RPMI7951 (cell line): ENCODE measurements at places on chromosomes 3 and 15. TPM values are rescaled to one million over a fixed set of nuclear protein-coding genes. Genes with fewer than 3 reads are reported as not detected.

DNA sequence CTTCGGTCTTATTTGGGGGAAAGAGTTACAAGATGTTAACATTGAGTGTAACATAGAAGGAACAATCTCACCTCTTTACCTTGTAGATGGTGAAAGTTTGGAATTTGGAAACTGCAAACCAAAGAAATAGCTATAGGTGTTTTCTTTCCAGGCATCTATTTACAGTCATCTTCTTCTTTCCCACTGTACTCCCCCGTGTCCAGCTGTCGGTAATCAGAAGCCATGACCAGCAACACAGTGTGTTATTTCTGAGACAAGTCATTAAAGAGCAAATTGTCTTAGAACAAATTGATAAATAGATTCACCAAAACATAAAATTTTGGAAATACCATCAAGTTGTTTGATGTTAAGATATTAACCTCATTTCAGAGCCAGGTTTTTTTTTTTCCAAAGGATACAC is 590.5 kb upstream of the NAALADL2 start:
- DNase-seq, result no peak

BCHE gene
- 5.8 and 9.5 TPM in 2 replicates for total RNA-seq

GRCh38 chr3:14448756-14449727 is 46.6 kb downstream of the SLC6A6 start:
- DNase-seq, result no peak

MAGEF1 gene
- 26.6 and 33.9 TPM in 2 replicates for total RNA-seq

DNA sequence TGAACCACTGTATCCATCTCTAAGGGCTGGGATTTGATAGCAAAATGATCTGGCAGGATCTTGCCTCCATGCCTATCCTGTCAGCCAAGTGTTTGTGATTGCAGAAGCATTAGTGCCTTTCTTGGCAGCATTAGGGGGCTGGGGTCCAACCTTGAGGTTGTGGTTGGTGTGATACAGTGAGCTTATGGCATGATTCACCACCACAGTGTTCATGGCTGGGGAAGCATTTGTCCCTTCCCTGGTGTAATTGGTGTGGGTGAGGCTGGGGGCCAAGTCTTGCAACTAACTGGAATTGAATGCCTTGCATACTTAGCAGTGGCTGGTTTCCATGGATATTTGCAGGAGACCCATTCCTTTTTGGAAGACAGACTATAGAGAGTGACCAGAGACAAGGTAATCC is 271.0 kb upstream of the TBL1XR1 start:
- DNase-seq, result peak; percentile 99

- DNase-seq, result peak; percentile 65
Measured at GRCh38 chr3:66376568-66376967, 124.3 kb downstream of the LRIG1 start.

PRTG gene
- total RNA-seq, result 3.8 and 13.3 TPM in 2 replicates

ZNF197 gene
- total RNA-seq, result 11.4 and 13.7 TPM in 2 replicates

DNA sequence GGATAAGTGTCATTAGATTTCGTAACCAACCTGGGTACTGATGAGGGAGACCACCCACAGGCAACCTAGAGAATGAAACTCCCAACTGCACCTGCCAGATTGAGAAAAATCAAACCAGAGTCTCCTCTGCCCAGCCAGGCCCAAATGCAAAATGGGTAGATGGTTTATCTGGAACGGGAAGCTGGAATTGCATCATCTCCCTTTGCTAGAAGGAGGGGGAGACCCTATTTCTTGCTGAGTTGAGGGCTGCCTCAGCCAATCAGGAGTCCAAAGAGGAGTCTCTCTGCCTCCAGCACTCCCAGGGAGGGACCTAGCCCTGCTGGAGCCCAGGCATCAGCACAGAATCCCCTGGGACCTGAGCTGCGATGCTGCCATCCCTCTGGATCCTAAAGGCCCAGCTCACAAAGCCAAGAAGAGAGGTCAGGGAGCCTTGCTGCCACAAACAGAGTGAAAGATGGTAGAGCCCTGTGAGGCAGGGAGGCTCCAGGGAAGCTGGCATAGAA is 8.1 kb downstream of the RMDN3 start:
- no peak for DNase-seq

- peak; percentile 66 for DNase-seq
Measured at GRCh38 chr15:60972301-60972700, 256.8 kb downstream of the RORA start.

PLA1A gene
- total RNA-seq, result 0.20 TPM in 1 of 2 replicates, not detected in the other

TMIE gene
- total RNA-seq, result 0.10 TPM in 1 of 2 replicates, not detected in the other

DNA sequence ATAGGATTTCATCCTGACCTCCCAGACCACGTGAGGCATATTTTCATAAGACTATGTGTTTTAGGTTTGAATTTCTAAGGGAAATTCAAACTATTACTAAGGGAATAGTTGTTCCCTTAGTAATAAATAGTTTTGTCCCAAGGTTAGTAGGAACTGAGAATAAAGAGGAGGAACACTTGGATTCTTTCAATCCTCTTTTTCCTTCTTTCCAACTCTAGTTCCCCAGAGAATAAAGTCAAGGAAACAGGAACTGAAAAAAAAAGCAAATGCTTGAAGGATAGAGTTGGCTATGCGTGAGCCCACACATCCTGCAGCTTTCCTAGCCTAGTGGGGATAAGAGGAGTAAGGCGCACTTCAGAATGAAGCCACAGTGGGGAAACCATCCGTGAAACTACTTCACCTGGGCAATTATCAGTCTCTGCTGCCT is 312.1 kb upstream of the TGFBR2 start:
- DNase-seq, result no peak

DNA sequence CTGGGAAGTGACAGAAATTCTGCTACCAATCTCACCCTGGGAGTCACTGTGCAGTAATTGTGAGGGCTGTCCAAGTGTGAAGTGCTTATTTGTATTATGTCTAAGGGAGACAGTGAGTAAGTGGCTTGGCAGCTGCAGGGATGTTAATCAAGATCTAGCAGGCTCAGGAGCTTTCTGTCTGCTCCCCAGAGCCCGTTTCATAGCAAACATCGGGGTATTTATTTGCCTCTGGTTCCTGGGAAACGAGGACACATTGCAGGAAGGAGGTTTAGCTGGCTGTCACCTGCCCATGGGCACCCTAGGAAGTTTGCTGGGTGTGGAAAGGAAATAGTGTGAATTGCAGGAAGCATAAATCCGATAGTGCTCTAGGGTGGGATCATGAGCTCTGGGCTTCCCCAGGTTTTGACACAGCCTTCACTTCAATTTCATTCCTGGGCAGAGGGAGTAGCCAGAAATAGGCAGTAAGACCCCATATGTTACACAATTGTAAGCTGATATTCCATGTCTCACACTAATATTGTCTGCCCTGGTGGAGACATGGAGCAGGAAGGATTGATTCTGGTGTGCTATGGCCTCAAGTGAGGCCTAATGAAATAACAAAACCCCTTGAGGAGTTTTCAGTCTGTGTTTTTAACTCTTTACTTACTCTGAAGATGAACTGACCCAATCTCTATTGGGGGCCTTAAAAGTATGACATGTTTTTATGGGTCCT is 74.1 kb upstream of the MITF start:
- DNase-seq, result peak; percentile 6

DNA sequence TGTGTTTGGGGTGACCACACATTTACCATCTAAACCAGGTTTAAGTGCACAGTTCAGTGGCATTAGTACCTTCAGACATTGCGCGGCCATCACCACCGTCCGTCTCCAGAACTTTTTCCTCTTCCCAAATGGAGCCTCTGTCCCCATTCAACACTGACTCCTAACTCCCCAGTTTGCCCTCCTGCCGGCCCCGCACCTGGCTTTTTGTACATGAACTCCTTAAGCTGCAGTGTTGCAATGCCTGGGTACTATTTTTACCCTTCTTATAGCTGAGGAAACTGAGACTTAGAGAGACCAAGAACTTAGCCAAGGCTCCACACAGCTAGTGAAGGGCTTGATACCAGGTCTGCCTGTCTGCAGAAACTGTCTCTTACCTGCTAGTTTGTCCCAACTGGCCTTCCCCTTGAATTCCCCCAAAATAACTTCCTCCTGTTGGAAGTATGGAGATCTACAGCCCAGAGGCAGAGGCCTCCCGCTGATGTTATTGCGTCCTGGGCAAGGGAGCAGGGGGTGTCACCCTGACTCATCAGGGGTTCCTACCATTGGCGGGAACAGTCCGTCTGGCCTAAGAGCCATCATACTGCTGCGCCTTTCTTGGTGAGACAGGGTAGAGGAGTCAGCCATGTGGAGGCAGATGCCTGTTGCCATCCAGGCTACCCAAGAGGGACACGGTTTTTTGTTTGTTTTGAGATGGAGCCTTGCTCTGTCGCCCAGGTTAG is 65.6 kb downstream of the GRIP2 start:
- DNase-seq, result peak; percentile 69

RAD18 gene
- total RNA-seq, result 22.0 and 34.1 TPM in 2 replicates

- no peak for DNase-seq
Measured at GRCh38 chr3:71001303-71001830, 582.2 kb downstream of the FOXP1 start.

DNA sequence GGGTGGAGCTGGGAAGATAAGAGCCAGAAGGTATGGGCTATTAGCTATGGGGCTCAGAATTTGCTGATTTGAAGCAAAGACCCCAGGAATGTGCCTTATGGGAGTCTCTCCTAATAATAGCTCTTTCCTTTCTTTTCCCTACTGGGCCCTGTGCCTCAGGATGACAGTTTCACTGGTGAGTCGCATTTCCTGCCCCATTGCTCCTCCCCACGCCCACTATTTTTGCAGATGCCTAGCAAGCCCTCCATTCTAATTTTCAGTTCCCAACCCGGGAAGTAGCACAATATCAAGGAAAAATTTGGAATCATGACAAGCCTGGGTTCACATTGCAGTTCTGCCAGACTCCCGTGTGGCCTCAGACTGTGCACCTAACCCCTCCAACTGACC is 583 bp downstream of the IL17RE start:
- DNase-seq, result peak; percentile 46

SPINK8 gene
- not detected in 2 replicates for total RNA-seq

GRCh38 chr3:154783521-154783931 is 296.6 kb upstream of the MME start:
- DNase-seq, result no peak

DNA sequence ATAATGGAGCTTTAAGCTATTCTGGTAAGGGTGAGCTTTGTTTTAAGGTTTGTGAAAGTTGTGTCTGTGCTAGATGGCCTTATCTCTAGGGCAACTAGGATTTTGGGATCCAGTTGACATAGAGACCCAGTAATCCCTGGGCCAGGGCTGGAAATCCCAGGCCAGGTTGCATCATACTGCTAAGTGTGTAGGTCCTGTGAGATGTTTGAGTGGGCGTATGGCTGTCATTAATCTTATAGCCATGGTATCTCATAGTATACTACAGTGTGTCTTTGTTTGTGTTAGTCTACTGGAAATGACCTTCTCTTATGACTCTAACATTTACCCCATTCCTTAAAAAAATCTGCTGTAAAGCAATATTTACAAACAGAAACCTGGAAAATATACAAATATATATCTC is 151.4 kb downstream of the CACNA2D3 start:
- no peak for DNase-seq

DNA sequence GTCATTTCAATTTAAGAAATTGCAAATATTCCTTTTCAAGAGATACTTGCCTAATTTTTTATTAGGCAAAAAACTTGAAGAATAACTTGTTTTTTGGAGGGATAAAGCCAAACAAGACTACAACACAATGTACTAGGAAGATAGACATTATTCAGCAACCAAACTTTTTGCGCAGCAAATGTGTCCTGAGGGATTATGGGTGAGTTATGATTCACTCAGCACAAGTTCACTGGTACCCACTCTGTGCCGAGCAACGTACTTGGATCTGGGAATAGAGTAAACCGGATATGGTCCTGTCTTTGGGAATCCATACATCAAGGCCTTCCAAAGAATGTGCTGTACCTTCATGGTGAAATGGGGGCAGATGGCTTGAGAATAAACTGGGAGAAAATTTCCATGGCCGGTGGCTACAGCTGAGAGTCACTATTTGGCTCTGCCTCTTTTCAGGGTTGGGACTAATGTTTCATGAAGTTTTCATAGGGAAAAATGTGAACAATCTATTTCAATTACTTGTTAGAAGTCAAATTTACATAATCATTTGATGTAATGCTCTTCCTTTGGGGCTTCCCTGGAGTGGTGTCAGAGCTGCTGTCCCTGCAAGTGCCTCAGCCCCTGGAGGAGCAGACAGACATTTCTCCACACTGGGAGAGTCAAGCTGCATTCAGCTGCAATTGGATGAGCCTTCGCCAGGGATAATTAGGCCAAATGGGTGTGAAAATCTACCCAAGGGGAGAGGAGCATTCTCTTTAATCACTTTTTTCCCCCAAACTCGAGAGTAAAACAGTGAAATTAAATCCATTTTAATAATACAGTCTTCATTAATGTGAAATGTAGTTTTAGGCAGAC is 315.2 kb downstream of the CLSTN2 start:
- no peak for DNase-seq

DNA sequence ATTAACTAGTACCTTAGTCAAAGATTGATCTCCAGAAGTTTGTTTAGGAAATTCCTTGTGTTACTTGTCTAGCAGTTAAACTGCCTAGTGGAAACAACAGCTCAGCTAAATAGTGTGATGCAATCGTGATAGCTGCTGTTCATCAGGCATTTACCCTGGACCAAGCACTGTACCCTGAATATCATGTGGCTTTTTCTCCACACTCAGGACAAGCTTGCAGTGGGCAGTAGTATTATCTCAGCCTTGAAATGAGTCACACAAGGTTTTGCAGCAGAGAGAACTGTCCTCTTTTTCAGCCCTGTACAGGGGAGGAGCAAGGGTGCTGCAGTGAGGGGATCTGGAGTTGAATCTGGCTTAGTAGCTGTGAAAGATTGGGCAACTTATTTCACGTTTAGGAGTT is 208.4 kb downstream of the TP63 start:
- peak; percentile 97 for DNase-seq

- DNase-seq, result peak; percentile 98
Measured at GRCh38 chr15:51874751-51875644, 45.5 kb downstream of the TMOD3 start.

CPNE4 gene
- total RNA-seq, result 0.48 TPM in 1 of 2 replicates, not detected in the other

- no peak for DNase-seq
Measured at GRCh38 chr3:155743606-155744005, 1.3 kb downstream of the PLCH1 start.

DNA sequence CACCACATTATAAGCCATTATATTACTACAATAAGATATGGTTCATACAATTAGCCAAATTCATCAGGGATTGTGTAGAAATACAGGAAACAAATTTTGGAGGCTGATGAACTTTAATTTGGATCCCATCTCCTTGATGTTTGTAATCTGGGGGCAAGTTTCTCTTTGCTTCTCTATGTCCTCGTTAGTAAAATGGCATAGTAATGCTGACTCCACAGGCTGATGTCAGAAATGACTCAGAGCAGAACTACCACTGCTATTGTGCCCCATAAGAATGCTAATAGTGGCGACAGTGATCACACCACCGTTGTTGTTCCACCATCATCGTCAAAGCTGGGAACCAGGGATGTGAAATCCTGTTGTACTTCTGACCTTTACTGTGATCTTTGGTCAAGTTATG is 722.3 kb upstream of the LMCD1 start:
- DNase-seq, result no peak

LRRK1 gene
- 5.0 and 10.8 TPM in 2 replicates for total RNA-seq

- DNase-seq, result no peak
Measured at GRCh38 chr15:43276563-43277200, 10.0 kb upstream of the TGM5 start.

GRCh38 chr15:36844534-36844998 is 255.8 kb downstream of the MEIS2 start:
- DNase-seq, result peak; percentile 20

MYH15 gene
- 0.20 and 0.24 TPM in 2 replicates for total RNA-seq

ZWILCH gene
- total RNA-seq, result 73.1 and 87.0 TPM in 2 replicates

GRCh38 chr3:71450162-71450561 is 133.4 kb downstream of the FOXP1 start:
- DNase-seq, result no peak

- DNase-seq, result no peak
Measured at GRCh38 chr3:195059006-195059350, 212.0 kb downstream of the XXYLT1 start.

TGM5 gene
- total RNA-seq, result not detected in 2 replicates
